ENCODE measurements at places on chromosomes 7 and 10.
A peak's percentile ranks its signal among the peaks of the same experiment; 100 is the strongest.

DNA sequence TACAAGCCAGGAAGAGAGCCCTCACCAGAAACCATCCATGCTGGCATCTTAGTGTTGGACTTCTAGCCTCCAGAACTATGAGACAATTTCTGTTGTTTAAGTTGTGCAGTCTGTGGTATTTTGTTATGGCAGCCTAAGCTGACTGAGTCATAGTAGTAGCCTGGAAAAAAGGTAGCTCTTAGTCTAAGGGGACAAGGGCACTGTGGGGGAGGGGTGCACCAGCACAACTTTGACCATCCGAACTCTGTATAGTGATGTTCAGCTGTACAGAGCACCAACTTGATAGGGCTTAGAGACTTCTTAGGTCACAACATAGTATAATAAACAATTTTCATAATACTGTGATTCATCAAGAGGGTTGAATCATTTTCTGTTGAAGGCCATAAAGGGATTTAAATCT is 14.3 kb downstream of the EIF4EBP2 start:
- no peak for DNase-seq

DNA sequence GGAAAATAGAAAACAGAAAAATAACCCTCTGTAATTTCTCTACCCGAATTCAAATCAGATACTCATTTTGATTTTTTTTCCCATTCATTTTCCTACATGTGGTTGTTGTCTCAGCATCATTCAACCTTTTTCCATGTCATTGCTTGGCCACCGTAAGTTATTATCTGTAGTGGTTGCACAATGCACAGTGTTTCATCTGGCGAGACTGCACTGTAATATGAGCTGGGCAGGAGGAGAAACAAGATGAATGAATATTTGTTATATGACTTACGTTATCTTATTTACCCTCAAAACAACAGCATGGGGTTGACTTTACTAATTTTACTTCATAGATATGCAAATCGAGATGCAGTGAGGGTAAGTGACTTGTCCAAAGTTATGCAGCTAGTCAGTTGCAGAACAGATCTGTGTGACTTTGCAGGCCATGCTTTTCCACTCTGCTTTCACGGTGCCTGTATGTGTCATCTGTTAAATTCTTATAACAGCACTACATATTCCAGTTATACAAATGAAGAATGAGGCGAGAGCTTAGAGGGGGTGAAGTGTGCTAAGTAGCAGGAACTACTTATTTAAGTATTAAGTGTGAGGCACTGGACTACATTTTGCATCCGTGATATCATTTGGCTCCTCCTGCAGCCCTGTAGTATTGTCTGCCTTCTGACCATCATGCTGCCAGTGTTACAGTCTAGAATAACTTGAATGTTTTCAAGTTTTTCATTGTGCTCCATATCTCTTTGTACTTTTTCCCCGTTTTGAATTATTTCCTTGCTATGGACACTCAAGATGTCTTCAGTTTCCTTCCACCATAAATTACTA is 56.7 kb downstream of the ZMYND11 start:
- DNase-seq: no peak

DNA sequence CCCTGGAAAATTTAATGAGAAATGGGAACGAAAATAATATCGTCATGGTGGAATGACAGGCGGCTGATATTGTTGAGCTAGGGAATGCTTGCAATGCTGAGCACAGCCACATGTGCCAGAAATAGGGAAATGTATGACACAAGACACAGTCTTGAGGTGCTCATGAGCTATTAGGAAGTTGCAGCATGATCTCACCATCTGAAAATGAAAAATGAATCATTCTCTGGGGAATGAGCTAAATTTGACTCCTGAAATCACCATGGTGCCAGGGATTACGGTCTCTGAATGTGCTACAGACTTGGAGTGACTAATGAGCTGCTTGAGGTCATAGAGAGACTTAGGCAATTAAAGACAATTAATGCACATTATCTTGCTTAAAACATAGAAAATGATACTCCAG is 845.0 kb downstream of the CNTNAP2 start:
- no peak for DNase-seq

GRCh38 chr10:121910673-121911420 is 17.0 kb downstream of the ATE1 start:
- DNase-seq: no peak

DNA sequence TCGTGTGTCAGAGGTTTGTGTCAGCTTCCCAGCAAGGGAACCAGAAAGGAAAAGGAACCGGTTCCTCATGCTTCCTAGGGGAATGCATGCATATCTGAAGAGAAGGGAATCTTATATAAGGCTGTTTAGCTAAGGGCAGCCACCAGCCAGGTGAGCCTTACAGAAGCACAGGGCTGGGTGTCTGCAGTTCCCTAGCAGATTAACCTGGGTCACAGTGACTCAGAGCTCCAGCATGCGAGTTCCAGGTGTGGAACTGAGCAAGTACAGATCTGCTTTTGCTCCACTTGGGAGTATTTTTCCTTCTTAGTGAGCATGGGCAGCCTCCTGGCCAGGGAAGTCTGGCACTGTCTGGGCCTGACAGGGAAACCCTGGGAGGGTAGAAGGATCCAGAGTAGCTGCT is 957 bp upstream of the ANKRD2 start:
- no peak for DNase-seq

- DNase-seq: peak; percentile 52
Observed at GRCh38 chr10:43407576-43408330, 1.2 kb downstream of the HNRNPF start.

DNA sequence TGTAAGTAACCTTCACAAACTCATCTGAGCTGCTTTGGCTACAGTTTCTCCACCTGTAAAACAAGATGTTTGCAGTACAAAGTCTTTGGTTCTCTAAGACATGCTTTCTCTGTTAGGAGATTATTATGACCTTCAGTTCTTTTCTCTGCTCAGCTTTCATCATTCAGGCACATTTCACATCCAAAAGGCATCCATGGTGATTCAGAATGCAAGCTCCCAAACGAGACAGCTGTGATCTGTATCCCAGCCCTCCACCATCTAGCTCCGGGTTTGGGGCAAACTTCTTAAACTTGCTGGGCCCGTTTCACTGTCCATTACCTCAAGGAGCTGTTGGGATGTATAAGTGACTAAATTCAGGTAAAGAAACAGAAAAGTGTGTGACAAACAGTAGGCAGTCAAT is 95.8 kb upstream of the COL1A2 start:
- no peak for DNase-seq

- DNase-seq: no peak
Observed at GRCh38 chr10:25436431-25436830, 261.6 kb downstream of the GPR158 start.

DNA sequence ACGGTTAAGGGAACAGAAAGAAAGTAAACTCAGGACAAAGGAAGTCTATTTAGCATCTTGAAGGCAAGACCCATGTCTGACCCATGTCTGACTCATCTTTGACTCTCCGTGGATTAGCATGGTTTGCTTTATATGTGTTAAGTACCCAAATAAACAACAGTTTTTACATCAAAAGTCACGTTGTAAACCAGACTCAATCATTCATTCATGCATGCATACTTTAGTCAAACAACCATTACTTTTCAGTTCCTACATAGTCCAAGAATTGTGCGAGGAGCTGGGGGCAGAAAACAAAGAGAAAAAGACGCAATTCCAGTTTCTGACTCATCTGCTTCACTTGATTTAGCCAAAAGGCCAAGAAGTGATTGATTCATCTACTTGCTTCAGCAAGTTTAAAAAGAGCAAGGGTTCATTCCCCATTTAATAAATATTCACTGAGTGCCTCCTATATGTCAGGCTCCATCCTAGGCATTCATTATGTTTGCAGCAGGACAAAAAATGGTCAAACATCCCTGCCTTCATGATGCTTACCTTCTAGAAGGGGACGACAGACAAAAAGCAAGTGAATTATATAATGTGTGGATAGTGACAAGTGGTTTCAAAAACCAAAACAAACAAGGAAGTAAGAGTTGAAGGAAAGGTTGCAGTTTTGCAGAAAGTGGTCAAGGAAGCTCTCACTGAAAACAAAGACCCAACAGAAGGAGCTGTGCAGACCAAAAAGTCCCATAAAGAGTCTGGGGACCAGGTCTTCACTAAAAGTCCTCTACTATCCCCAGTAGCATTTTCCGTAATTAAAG is 116.2 kb downstream of the FAM107B start:
- DNase-seq: no peak

- DNase-seq: no peak
Observed at GRCh38 chr10:48899781-48900180, 39.9 kb downstream of the LRRC18 start.

GRCh38 chr7:156158693-156159092 is 346.4 kb upstream of the SHH start:
- no peak for DNase-seq

GRCh38 chr10:23499372-23500132 is 60.7 kb downstream of the OTUD1 start:
- no peak for DNase-seq

DNA sequence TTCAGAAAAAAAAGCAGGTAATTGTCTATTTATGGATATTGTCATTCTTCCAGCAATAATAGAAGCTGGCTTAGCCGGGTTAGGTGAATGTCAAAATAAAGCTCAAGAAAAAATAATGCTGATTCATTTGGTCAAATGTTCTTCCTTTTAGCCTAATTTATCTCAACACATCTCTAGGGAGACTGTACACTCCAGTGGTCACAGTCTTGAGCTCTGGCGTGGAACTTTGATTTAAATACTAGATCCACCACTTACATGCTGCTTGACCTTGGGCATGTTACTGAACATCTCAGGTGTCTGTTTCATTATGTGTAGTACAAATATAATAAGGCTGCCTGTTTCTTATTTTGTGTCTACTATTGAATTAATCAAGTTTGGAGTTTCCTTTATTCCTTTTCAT is 22.0 kb downstream of the PRTFDC1 start:
- no peak for DNase-seq

DNA sequence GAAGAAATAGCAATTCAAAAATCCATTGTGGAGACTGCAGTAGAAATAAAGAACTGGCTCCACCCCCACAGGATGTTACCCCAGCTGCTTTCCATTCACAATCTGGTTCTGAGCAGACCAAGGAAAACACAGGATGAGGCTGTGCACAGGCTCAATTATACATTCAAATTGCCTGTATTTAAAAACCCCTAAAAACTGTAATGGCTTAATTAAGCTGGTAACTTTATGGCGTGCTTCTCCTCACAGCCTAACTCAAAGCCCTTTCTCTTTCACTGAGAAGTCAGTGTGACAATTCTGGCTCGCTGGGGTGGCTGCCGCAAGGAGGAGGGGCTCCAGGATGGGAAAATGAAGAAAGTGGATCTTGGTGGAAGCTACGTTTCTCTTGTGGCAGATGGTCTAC is 1191.1 kb downstream of the SORCS1 start:
- DNase-seq: no peak

DNA sequence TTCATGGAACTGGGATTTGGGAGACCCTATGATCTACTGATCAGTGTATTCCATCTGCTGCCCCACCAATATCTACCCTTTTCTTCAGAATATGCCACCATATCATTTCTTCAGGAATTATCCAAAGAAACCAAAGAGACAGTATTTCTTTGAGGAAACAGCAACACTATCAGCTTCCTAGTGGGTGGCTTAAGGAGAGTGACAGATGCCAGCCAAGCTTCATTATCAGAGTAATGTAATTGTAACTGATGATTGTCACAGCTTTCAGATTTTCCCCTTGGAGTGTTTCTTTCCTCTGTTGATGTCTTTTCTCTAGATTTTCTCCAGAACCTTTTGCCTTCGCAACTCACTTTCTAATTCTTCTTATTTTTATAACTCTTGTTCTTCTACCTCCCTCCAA is 934.4 kb upstream of the LRRN3 start:
- no peak for DNase-seq

GRCh38 chr10:119270762-119271366 is 63.5 kb downstream of the GRK5 start:
- DNase-seq: no peak

- DNase-seq: no peak
Observed at GRCh38 chr10:76336213-76336963, 905.0 kb downstream of the LRMDA start.

DNA sequence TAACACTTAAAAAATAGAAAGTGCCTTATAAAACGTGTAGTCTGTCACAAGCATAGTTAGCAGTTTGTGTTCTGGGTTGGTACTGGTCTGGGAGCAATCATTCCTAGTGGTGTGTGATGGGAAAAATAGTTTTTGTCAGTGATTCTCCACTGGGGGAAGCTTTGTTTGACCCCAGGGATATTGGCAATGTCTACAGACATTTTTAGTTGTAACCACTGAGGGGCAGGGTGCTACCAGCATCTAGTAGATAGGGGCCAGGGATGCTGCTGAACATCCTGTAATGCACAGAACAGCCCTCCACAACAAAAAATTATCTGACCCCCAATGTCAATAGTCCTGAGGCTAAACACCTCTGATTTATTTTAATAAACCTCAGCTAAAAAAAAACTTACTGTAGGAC is 51.6 kb upstream of the CREB5 start:
- DNase-seq: no peak

DNA sequence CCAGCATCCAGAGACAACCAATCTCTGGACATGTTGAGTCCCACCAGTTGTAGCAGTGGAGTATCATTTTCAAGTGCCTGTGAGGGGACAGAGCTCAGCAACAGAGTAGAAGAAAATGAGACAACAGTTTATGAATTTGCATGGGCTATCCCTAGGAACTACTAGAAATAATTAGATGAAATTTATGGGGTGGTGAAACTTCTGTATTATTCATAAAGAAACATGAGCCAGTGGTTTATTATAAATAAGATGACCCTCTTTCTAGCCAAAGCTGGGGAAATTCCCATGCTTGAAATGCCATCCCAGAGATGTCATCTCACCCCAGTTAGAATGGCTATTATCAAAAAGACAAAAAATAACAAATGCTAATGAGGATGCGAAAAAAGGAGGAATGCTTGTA is 55.1 kb upstream of the ITGB8 start:
- DNase-seq: no peak

DNA sequence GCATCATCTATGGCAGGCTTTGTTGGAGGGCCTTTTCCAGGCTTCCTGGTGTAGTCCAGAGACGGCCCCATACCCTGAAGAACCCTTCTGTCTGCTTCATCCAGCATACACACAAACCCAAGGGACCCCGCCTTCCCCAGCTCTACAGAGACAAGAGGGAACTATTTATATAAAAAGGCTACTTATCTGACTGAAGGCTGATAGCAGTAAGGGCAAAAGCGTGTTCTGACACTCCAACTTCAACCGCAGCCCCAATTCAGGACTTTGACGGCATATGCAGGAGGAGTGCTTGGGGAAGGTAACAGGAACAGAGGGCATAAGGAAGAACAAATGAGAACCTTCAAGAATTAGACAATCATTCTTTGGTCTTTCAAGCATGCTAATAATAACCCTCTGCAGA is 21.0 kb downstream of the GNA12 start:
- DNase-seq: no peak

- peak; percentile 46 for DNase-seq
Observed at GRCh38 chr7:50826371-50827172, 43.9 kb upstream of the GRB10 start.

- DNase-seq: no peak
Observed at GRCh38 chr10:119375574-119376272, 166.8 kb downstream of the RGS10 start.

- DNase-seq: no peak
Observed at GRCh38 chr7:50497968-50498367, 47.8 kb upstream of the FIGNL1 start.

GRCh38 chr7:16739863-16740622 is 13.5 kb upstream of the TSPAN13 start:
- DNase-seq: no peak

GRCh38 chr10:44369854-44370253 is 15.0 kb downstream of the CXCL12 start:
- no peak for DNase-seq

GRCh38 chr10:95121904-95122303 is 52.6 kb upstream of the CYP2C8 start:
- no peak for DNase-seq

GRCh38 chr7:42618651-42619360 is 293.1 kb downstream of the C7orf25 start:
- DNase-seq: no peak
